ENCODE measurements at places on chromosomes 7 and 10. TPM values are rescaled to one million over a fixed set of nuclear protein-coding genes. Genes with fewer than 3 reads are reported as not detected.

The ZNF3 gene
- total RNA-seq = 19.9 TPM

The TRIM4 gene
- 19.8 TPM for total RNA-seq

The GRM3 gene
- 87.9 TPM for total RNA-seq

The TSPAN12 gene
- 7.9 TPM for total RNA-seq

The MEOX2 gene
- 1.3 TPM for total RNA-seq

The CALCR gene
- not detected for total RNA-seq

The LEP gene
- not detected for total RNA-seq

The VWDE gene
- total RNA-seq = 1.9 TPM

The NPC1L1 gene
- not detected for total RNA-seq

The CYP2W1 gene
- total RNA-seq = not detected

The AKR1E2 gene
- 15.9 TPM for total RNA-seq

The MBL2 gene
- total RNA-seq = not detected

The LRMDA gene
- 6.2 TPM for total RNA-seq

The TWIST1 gene
- total RNA-seq = 2.6 TPM

The NPVF gene
- not detected for total RNA-seq

The ITPRID1 gene
- total RNA-seq = 0.19 TPM

The STOX1 gene
- 27.5 TPM for total RNA-seq

The FRAT1 gene
- 5.8 TPM for total RNA-seq
